ENCODE measurements at places on chromosomes 7 and 10.

GRCh38 chr7:28081016-28081415 lies 99.6 kb downstream of the JAZF1 start:
- no peak for DNase-seq

GRCh38 chr7:23410446-23411183 lies 59.7 kb downstream of the IGF2BP3 start:
- no peak for DNase-seq

DNA sequence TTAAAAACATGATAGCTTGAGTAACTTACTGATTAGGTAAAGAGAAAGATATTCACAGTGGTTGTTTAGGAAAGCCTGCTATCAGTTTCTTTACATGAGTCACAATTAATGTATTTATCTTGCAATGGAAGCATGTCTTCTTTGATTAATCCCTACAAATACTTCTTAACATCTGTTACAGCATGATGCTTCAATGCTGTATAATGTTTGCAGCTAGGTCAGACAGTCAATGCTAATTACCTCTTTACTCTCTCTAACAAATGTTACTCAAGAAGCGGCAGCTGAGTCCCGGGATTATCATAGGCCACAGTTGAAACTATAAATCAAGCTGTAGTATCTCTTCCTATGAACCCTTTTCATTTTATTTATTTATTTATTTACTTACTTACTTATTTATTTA lies 33.2 kb downstream of the ACBD5 start:
- no peak for DNase-seq

- no peak for DNase-seq
Observed at GRCh38 chr10:128867210-128867609, 599.8 kb upstream of the MGMT start.

GRCh38 chr10:20128811-20129210 lies 312.6 kb downstream of the PLXDC2 start:
- DNase-seq: no peak

DNA sequence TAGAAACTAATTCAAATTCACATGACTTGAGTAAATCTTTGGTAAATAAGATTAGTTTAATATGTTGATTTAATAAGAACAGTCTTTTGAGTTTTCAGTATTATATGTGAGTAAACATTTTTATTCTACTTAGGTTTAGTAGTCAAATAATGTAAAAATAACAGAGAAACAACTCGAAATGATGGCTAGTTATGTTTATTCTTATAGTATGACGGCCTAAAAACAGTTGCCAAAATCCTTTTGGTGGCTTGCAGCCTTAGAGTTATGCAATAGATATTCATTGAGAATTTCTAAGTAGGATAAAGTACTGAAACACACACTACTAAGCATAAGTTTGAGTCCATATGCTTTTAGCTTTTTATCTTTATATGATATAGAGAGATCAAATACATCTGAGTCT lies 184.8 kb downstream of the GNAI1 start:
- DNase-seq: no peak

DNA sequence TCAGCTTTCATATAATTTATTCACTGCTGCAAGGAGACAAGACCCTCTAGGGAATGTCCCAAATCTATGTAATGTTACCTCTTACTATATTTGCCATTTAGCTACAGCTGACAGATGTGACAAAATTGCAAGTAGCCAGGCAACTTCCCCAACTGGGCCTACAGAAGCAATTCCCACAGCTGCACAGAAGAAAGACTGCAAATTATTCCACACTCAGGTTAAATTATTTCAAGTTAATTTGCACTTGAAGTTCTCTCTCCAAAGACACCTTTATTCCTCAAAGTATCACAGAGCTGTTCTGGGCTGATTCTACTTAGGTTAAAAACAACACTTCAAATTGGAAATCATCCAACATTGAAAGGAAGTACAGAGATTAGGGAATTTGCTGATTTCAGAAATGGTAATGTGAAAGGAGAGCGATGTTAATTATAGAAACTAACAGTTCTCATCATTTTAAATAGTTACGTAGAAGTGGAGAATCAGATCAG lies 133.6 kb downstream of the THSD7A start:
- DNase-seq: no peak

GRCh38 chr7:151104411-151105235 lies 18.3 kb downstream of the AGAP3 start:
- DNase-seq: no peak

GRCh38 chr7:148962823-148963582 lies 65.3 kb downstream of the PDIA4 start:
- no peak for DNase-seq

- DNase-seq: no peak
Observed at GRCh38 chr10:80075781-80076180, 2.7 kb upstream of the TMEM254 start.

- no peak for DNase-seq
Observed at GRCh38 chr10:29921071-29921446, 138.3 kb downstream of the JCAD start.

DNA sequence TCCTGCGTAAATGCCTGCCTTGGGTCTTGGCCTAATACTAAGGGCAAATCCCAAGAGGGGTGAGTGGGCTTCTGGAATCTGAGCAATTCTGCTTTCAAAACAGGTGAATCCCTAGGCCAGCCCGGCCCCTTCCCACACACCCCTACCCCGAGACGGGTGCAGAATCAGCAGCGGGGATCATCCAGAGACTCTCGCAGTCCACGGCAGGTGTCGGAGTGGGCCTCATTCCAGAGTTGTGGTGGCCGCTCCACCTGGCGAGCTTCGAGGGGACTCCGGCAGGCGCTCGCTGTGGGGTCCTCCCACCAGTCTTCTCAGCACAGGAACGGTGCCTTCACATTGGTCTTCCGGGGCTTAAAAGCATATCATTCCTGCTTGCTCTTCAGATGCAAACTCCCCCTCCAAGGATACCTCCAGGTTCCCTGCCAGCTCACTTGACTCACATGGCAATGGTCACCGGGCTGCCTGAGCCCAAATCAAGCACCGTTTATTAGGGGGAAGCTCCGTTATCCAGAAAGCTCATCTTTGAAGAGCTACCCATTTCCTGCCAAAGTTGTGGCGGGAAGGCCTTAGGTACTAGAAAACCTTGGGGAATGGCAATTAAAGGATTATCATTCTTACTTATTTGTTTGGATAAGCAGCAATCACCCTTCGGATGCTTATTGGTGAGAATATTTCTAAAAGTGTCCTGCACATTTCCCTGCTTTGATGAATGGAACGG lies 67.6 kb downstream of the PRKAG2 start:
- no peak for DNase-seq

DNA sequence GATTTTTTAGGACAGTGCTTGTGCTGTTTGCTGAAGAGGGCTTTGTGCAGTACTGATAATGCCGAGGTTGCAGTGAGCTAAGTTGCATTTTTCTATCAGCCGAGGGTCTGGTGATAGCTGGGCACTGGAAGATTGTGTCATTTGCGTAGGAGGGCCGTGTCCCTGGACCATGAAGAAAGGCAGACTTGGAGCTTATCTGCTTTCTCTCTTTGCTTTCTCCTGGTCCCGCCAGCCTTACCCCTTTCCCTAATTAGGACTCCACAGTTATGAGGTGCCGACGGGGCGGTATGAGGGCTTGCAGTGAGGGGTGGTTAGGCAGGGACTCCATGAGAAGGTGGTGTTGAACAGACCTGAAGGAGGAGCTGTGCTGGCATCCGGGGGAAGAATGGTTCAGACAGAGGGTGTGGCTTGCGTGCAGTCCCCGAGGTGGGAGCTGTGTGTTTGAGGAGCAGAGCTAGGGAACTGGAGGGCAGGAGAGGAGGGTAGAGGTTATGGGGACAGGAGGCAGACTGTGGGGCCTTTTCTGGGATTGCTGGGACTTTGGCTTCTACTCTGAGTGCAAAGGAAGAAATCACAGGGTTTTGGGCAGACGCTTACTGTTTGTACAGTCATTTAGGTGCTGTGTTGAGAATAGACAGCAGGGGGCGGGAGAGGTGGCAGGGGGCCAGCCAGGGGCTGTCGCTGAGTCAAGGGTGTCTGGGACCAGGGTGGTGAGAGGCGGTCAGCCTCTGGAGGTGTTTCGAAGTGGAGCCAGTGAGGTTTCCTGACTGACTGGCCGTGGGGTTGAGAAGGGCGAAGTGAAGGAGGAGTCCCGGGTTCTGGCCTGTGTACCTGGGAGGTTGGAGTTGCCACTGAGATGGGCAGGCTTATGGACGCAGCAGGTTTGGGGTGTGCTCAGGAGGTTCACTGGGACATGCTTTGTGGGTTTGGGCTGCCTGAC lies 43.4 kb downstream of the PRF1 start:
- DNase-seq: no peak

- DNase-seq: peak; percentile 80
Observed at GRCh38 chr10:31707093-31708039, 221.3 kb downstream of the ARHGAP12 start.

GRCh38 chr7:71925663-71926062 lies 486.5 kb downstream of the CALN1 start:
- DNase-seq: no peak

DNA sequence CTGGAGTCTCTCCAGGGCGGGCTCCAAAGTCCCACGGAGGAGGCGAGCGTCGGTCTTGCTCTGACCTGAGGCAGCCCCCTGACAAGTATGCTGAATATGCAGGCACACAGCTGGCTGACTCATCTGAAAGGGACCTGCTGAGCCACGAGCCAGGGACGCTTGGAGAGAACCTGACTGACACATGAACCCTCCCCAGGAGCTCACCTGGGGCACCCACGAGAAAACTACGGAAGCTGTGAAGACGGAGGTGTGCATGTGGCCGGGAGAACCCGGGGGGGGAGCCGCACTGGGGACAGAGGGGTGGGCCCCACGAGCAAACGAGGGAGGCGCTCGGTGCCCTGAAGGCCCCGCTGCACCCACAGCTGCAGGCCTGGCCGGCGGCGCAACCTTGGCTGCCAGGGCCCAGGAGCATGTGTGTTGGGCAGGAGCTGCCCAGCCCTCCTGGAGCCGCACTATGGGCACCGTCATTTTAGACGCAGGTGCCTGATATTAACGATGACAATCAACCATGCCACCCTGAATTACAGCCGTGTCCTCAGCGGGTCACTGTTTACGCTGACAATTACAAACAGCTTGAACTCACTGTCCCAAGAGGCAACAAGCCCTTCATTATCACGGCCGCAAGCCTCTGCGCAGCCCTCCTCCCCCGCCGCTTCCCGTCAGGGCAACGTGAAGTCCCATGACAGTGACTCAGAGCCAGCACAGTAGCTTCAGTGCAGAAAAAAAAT lies 64.7 kb downstream of the DIP2C start:
- no peak for DNase-seq

DNA sequence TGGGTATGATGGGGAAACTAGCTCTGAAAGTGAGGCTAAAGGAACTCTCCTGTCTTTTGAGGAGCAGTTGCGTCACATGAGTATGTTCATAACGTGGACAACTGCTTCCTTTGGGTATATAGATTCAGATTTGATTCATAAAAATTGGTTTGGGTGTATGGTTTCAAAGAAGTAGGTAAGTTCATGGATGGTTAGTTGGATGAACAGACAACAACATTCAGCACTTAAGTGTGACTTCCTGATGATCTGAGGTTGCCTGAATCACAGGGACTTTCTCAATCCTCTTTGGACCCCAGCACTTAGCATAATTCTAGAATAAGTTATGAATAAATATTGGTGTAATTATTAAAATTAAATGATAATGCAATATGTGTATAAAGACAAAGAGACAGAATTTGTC lies 43.4 kb downstream of the MACC1 start:
- DNase-seq: no peak

GRCh38 chr10:80532571-80532970 lies 5.1 kb upstream of the SH2D4B start:
- no peak for DNase-seq

DNA sequence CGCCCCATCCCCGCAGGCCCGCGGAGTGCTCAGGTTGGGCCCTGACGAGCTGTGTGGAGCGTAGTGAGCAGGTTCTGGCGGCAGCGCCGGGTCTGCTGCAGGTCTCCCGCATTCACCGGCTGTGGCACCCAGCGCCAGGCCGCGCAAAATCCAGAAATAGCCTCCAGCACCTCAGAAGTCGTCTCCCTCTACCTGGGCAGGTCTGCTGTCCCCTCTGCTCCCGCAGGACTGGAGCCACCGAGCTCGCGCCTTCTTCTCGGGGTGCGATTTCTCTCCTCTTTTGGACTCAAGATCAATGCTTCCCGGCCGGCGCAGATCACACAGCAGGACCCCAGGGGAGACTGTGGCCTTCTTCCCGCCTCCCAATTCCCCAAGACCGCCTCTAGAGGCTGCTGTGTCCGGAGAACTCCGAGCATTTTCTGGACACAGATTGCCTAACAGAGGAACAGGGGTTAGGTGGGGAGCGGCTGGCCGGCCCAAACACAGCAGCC lies 8.4 kb downstream of the TLX1 start:
- DNase-seq: no peak

DNA sequence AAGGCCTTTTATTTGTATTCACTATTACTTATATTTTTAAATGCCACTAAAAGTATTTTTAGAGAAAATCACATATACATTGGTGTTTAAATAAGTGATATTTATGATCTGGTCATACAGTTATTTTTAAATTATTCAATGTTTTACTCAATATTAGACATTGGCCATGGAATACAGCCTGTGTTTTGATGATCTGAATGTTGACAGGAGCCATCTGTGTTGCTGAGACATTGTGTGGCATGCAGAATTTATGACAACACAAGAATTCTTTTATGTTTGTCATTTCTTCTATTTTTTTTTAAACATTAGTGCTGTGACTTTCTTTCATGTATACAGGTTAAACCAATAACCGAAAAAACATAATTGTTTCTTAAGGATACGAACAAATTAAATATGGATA lies 156.2 kb downstream of the CCSER2 start:
- no peak for DNase-seq

DNA sequence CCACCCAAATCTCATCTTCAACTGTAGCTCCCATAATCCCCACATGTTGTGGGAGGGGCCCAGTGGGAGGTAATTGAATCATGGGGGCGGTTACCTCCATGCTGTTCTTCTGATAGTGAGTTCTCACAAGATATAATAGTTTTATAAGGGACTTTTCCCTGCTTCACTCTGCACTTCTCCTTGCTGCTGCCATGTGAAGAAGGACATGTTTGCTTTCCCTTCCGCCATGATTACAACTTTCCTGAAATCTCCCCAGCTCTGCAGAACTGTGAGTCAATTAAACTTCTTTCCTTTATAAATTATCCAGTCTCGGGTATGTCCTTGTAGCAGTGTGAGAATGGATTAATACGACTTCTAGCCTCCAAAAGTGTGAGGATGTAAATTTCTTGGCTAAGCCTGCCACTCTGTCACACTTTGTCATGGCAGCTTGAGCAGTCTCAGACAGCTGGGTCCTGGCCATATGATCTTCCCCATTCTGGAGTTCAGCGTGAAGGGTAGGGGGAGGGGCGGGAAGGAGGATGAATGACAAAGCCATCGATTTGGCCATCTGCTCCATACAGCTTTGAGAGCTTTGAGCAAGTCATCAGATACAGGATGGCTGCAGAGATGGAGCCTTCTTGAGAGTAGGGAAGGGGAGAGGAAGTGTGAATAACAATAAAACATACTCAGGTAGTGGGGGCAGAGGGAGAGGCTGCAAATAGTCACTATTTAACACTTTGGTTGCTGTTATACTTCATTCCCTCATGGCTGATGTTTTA lies 19.1 kb upstream of the INPP5F start:
- no peak for DNase-seq

DNA sequence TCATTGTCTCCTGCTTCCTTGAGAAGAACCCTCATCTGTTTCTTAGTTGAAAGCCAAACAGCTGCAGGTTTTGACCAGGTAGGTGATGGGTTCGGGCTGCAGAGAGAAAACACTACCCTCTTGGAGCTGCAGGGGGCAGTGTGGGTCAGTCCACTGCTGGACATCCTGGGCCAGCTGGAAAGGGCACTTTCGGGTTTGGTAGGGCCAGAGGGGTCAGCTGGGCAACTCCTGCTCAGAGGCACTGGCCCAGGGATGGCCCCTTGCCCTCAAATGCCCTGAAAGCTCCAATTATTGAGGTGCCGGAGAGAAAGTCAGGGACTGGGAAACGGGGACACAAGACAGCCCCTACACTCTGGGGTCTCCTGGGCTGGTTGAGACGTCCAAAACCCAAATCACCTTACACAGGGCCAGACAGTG lies 90.7 kb downstream of the MKI67 start:
- DNase-seq: no peak

Data from coronary artery (tissue), 2 donors.